ENCODE measurements at places on chromosomes 12 and 14. TPM values are rescaled to one million over a fixed set of nuclear protein-coding genes. Genes with fewer than 3 reads are reported as not detected.

GRCh38 chr12:102063069-102063468, 1.3 kb upstream of the WASHC3 start:
- no peak for DNase-seq

DNA sequence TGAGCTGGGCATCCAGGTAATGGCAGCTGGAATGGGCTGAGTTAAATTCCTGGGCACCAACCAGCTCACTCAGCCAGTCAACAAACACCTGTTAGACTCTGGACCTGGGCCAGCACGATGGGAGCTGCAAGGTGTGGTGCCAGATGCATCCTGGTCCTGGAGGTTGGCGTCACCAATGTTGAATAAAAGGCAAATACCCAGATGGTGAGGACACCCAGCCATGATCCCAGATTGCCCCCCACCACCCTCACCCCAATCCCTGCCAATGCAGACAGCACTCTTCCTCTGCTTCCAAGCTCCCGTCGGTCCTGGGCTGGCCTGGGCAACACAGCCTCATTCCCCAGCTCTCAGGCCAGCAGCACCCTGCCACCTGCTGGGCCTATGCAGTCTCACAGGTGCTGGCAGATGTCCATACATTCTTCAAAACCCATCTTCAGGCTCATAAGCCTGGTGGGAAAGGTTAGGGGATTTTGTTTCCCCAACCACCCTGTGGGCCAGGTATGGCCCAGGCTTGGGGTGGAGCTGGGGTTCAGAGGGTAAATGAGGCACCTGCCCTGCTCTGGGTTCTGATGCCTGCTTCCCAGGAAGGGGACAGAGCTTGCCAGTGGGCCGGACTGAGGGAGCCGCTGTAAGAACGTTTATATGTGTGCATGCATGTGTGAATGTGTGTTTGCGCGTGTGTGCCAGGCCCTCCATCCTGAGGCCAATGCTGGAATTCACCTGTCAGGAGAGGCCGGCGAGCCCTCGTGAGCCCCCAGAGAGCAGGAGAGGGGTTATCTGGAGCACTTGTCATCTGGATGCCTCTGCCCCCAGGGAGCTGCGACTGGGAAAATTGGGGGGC, 58.0 kb downstream of the LGMN start:
- peak; percentile 74 for DNase-seq

- DNase-seq: no peak
Observed at GRCh38 chr14:87955501-87955900, 37.5 kb downstream of the GALC start.

GRCh38 chr14:91214306-91214705, 30.2 kb downstream of the GPR68 start:
- no peak for DNase-seq

DNA sequence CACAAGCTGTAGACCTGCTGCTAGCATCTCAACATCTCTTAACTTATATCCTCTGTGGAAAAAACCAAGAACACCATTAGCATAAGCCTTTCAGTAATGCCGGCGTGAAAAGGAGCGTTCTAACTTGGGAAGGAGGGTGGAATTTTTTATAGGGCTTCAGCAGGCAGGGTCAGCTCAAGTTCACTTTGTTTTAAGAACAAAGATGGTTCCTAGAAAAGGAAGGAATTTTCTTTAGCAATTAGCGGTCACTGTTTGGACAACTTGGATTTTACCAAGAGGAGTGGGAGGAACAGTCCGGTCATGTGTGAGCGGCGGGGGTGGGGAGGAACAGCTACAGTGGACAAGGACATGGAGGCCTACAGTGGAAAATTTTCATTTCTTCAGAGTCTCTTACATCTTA, 35.9 kb downstream of the BBS10 start:
- no peak for DNase-seq

DNA sequence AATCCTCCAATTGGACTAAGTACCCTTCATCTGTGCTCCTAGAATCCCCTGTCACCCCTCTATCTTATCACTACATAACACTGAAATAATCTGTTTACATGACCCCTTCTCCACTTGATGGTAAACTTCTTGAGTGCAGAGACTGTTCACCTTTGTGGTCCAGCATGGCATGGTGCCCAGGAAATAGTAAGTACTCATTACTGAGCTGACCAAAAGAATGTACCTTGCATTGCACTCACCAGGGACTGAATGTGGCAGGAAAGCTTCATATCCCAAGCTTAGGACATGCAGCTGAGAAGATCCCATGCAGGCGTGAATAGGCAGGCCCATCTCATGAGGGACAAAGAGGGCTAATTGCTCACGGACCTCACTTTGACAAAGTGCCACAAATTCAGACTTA, 1.4 kb upstream of the GARIN2 start:
- peak; percentile 70 for DNase-seq

DNA sequence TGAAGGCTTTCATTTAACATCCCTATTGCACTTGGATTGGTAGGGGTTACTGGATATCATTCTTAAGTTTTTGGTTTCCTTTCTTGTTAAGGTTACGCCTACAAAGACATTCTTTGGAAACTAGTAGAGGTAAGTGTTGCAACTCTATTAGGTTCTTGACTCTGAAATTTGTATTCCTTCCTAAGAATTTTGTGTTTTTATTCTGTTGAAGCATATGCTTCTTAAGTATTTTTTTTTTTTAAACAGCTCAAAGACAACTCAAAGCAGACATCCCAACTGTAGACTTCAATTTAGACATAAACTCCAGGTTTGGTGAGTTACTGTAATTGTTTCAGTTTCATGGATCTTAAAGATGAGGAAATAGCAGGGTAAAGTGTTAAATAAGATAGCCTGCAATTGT, 1.1 kb upstream of the RBMS2 start:
- DNase-seq: peak; percentile 69

DNA sequence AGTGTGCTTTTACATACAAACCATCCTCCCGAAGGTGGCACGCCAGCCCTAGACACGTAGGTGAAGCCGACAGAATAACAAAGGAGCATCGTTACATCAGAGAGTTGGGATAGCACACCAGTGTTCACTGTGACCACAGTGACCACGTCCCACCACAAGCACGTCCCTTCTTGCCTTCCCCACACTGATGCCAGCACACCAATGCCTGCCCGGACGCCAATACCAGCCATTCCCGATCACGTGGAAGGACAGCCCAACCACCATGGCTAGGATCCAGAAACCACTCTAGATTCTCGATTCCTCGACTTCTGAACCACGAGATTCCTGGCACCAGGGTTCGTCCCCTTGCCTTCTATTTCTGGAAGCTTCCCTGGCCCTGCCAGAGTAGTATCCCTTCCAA, 48.0 kb upstream of the GPR68 start:
- no peak for DNase-seq

- DNase-seq: peak; percentile 74
Observed at GRCh38 chr12:110582276-110583136, 612 bp downstream of the PPTC7 start.

CACNA2D4 gene
- not detected for total RNA-seq

GRCh38 chr12:69553628-69554248, 31.5 kb upstream of the CCT2 start:
- peak; percentile 74 for DNase-seq

GRCh38 chr12:89857652-89858274, 149.1 kb upstream of the ATP2B1 start:
- no peak for DNase-seq

DNA sequence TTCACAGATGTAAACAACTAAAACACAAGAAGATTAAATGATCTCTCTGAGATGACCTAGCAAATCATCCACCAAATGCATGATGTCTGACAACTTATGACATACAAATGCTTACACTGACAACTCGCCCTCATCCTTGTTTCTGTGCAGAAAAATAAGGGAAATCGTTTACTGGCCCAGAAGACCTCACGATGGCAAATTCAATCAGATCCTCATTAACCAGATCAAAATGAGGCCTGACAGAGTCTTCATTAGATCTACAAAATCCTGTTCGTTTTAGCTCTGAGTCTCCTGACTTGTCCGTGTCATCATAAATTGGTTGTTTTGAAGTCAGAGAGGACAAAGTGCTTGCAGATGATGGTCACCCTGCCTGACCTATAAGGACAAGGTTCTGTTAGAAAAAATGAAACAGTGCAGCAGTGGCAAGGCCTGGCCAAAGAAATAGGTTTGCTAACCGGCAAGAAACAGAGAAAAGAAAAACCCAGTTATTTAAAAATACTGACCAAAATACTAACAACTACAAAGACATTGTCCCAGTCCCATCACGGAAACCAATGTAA, 109.5 kb downstream of the BTG1 start:
- no peak for DNase-seq

TEX22 gene
- total RNA-seq: 0.43 TPM

DNA sequence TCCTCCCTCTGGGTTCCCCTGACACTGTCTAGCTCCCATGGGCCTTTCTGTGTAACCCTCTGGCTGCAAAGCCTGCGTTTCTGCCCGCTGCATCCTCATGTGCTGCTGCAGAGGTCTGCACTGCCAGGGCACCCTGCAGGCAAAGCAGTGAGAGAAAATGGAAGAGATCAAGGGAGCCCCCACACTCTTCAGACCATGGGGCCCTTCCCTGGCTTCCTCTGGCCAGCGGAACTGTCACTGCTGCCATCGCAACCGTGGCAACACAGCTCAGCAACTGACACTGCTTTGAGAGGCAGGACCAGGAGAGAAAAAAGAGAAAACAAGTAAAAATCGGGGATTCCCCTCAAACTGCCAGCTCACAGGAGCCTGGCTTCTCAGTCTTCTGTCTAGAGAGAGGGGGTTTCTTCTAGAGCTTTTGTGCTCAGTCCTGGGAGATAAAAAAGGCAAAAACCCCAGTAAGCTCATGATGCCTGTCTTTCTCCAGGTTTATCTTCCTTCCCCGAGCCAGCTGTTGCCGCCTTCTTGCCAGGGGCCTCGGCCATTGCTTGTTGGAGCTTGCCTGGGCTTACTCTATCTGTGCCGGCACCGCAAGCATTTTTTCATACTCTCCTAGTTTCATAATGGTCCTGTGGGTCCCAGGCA, 38.9 kb downstream of the C14orf132 start:
- no peak for DNase-seq

DNA sequence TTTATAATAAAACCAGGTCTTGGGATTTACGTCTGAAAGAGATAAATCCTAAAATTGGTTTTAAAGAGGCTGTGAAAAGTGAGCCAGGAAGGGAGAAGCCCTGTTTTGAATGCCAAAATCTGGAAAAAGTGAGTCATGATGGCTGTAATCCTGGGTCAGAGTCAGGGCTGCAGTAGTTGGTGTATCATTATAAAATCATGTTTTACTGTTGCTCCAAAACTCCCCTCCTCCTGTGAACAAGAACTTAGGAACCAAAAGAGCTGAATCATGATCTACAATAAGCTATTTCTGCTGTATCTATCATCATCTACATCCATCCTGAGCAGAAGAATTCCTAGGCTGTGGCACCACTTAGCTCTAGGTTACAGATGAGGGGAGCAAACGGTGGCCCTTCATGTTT, 79.3 kb downstream of the LMO3 start:
- DNase-seq: peak; percentile 95

GRCh38 chr12:56631790-56632700, 1.9 kb upstream of the BAZ2A start:
- peak; percentile 48 for DNase-seq

DNA sequence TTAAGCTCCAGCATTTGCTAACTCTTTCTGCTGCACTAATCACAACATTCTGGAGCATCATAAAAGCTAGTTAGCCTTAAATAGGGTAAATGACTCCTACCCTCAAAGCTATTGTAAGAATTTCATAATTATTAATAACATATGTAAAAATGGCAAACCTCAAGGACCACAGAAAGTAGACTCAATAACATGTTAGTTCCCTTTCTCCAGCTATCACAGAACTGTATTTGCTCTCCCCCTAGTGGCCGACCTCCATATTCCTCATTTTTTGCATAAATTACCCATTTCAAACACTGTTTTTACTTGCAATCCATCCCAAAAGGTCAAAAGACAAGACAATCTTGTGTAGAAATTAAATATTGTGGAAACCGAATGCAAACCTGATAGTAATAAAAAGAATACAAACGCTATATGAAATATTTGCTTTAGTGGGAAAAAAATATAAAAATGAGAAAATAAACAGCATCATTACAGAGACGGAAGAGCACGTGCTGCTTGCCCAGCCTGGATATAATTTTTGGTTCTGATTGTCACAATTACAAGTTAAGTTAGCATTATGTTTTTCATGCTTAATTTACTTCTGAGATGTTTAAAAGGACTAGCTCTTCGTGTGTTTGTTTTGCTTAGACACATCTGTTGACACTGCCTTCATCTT, 97.9 kb downstream of the RERGL start:
- DNase-seq: peak; percentile 59

CD163L1 gene
- not detected for total RNA-seq

- DNase-seq: no peak
Observed at GRCh38 chr12:111503116-111503515, 96.0 kb downstream of the ATXN2 start.

DNA sequence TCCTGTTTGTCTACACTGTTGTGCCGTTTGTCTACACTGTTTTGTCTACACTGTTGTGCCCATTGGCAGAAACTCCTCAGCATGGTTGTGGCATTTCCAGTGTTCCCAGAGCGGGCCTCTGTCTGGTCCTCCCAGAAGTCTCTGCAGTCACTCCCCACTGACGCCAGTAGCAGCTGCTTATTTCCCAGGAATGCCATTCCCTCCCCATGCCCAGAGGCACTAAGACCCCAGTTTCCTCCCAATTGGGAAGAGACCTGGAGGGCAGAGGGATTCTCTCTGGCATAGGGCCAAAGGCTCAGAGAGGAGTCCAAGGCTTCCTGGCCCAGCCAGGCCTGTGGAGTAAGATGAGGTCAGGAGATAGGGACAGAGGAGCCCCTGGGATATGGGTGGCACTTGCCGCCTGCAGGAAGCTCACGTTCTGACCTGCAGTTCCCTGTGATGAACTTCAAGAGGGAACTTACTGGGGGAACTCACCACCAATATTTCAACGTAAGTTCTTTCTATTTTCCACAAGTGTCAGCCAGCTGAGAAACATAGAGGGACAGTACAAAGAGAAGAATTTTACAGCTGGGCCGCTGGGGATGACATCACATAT, 69.1 kb downstream of the TNFAIP2 start:
- no peak for DNase-seq

ANO4 gene
- total RNA-seq: 6.6 TPM

PSMB5 gene
- total RNA-seq: 263 TPM

DNA sequence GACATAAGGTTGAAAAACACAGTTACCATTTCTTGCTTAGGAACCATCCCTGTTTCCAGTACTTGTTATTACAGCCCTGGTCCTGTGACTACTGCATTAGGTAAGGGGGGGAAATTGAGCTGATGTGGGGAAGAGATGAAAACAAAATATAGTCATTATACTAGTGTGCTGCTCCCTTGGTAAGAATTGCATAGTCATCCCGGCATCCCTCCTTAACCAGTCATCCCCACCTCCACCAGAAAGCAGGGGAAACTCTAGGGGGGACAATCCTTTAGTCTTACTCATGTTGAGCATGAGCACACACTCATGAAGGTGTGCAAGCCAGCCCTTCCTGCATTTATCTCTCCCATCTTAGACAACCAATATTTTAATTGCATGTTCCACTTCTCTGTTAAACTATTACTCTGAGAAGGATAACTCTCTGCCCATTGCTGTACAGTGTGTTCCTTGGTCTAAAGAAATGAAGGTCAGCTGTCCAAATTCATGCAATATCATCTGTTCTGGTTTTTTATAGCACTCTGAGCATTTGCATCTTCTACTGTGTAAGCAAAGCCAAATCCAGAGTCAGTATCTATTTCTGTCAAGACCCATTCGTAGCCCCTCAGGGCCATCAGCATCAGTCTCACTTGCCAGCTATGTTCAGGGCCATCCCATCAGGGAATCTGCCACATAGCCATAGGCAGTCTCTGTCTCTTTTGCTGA, 46.8 kb downstream of the TMEM30B start:
- DNase-seq: no peak

DICER1 gene
- total RNA-seq: 28.2 TPM

Measured in GM23248 (cell line).